ENCODE measurements at places on chromosomes 13 and 19.

- DNase-seq = peak; percentile 45
Measured at GRCh38 chr19:4547303-4548237, 7.7 kb upstream of the LRG1 start.

DNA sequence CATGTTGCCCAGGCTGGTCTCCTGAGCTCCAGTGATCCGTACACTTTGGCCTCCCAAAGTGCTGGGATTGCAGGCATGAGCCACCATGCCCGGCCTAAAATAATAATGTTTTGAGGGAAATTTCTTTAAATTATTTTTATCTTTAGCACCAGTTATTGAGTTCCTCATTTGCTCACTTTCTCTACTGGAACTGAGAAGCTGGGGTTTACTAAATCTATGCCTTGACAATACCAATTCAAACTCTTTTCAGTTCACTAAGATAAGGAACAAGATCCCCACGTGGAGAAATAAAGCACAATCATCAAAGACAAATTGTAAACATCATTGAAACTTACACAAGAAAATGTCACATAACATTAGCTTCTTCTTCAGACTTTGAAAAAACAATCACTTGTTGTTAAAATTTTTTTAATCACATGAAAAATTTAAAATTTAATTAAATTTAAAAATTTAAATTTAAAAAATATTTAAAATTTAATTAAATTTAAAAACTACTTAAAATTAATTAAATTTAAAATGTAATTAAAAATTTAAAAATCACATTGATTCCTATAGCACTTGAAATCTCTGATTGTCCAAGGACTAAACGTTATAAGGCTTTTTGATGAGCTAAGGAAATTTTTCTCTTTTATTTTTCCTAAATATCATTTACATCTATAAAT is 25.2 kb upstream of the XPO4 start:
- DNase-seq = no peak

DNA sequence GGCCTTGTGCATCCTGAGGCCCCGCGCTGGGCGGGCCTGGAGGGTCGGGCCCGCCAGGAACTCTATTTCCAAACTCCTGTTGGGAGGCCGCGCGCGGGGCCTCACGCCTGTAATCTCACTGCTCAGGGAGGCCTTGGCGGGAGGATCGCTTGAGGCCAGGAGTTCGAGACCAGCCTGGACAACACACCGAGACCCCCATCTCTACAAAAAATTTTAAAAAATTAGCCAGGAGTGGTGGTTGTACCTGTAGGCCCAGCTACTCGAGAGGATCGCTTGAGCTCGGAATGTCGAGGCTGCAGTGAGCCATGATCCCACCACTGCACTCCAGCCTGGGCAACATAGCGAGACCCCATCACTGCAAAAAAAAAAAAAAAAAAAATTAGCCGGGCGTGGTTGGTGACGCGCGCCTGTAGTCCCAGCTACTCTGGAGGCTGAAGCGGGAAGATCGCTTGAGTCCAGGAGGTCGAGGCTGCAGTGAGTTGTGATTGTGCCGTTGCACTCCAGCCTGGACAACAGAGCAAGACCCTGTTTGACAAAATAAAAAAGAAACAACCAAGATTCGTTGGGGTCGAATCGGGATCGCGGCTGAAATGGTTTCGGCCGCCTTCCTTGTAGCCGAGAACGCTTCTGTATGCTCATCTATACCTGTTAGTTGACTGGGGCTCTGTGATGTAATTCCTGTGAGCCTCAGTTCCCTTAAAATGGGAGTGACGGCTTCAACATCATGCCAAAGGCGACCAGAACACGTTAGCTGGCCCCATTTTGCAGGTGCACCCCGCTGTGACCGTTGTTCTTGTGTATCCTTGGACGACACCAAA is 636 bp downstream of the SF3A2 start:
- no peak for DNase-seq

- no peak for DNase-seq
Measured at GRCh38 chr13:32060401-32060878, 28.9 kb downstream of the FRY start.

DNA sequence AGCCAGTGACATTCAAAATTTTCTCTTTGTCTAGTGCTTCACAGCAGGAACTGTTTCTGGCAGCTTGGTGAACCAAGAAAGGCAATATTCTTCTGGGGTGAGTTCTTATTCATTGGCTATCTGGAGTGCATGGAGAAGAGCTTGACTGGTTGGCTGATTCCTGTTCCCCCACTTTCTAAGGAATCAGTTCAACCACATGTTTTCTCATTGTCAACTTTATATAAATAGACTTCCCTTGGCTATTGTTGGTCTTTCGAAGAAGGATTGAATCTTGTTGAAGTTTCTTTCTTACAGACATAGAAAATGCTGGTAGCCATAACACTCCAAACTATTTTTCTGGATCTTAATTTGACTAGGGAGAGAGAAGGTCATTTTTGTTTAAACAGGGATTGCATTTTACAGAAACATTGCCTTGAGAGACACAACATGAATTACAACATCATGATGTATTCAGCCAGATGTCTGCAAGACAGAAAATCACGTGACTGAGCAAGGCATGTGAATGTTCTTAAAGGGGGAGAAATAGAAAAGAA is 85.2 kb downstream of the EDNRB start:
- peak; percentile 63 for DNase-seq

DNA sequence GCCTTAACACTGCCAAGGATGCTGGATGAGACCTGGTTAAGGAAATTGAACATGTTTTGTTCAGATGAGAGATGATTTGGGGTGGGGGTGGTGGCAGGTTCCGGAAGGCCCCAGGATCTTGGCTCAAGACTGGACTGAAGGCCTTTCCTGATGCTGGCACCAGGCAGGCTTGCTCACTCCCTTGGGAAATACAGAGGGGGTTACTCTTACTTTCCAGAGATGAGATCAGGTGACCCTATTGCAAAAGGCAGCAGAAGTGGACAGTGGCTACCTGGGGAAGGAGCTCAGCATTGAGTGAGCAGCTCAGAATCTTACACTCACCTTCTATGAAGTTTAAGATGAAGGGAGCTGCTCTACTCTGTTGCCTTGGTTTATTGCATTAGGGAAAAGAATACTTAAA is 10.8 kb downstream of the GATAD2A start:
- no peak for DNase-seq

All from suppressor macrophage (primary cell).